ENCODE measurements at places on chromosomes 12 and 14. TPM values are rescaled to one million over a fixed set of nuclear protein-coding genes. Genes with fewer than 3 reads are reported as not detected.

DNA sequence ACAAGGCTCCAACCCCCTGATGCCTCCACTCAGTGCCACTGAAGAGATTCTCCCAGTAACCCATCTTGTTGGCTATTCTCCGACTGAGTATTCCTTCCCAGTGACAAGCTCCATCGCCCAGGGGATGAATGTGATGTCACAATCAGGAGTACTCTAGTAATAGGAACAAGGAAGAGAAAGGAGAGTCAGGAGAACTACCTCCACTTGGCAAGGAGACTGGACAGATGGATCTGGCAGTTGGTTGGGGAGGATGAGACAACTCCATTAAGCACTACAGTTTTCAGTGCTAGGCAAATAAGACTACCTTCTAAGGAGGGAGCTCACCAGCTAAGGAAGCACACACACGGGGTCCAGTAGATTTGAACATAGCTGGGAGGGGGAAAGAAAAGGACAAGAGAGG is 5.3 kb downstream of the RNF41 start:
- DNase-seq, result no peak

- DNase-seq, result no peak
Observed at GRCh38 chr14:100786131-100786530, 39.8 kb upstream of the MEG3 start.

SIX1 gene
- total RNA-seq, result 2.6 TPM

KRT3 gene
- total RNA-seq, result not detected

GPR162 gene
- total RNA-seq, result 3.1 TPM

DNA sequence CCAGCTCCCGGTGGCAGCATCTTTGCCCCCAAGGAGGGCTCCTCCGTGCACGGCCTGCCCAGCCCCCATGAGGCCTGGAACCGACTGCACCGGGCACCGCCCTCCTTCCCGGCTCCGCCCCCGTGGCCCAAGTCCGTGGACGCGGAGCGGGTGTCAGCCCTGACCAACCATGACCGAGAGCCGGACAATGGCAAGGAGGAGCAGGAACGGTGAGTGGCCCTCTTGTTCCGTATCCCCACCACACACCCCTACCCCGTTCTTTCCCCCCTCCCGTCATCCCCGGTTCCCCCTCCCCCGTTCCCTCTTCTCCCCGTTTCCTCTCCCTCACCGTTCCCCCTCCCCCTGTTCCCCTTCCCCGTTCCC is 28.3 kb downstream of the LRCOL1 start:
- DNase-seq, result no peak

DNA sequence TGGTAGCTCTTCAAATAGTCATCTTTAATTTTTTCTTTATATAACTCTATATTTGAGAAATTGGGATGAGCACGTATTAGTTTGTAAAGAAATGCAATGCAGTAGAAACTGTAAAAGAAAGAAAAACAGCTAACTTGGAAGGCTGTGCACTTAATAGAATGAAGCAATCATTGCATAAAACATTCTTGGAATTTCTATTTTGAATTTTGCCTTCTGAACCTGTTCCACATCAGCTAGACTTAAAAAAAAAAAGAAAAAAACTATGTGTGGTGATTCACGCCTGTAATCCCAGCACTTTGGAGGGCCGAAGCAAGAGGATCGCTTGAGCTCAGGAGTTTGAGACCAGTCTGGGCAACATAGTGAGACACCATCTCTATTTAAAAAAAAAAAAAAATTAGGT is 29.4 kb downstream of the SCN8A start:
- no peak for DNase-seq

SPTLC2 gene
- 22.6 TPM for total RNA-seq

TEAD4 gene
- total RNA-seq, result 62.6 TPM

DNA sequence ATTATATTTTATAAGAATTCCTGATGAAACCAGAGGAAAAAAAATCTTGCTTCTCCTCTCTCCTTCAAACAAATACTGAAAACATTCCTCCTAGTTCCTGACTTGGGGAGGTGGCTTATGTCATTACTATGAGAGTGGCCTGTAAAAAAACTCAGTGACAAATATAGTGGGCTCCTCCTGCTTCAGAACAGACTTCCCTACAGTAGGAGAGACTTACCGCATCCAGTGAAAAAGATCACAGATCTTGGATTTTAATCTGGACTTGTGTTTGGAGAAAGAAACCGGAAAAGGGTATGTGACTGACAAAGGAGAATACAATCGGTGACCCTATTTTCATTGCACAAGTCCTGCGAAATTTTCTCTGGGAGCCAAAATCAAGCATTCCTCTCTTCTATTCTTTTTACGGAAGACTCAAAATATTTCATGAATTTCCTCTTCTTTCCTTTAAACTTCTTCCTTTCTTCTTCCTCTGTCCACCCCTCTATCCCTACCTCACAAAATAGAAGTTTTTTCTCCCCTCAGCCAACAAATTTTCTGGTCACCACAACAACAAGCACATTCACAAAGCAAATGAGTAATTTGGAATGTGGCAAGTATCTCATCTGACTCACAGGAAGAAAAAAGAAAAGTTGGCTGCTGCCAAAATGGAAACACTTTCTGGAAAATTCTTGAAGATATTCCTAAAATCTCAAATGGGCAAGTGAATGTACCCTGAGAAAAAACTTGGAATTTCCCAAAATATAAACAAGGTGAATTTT is 185.1 kb upstream of the CDKN3 start:
- no peak for DNase-seq

C12orf54 gene
- total RNA-seq, result not detected

CBLN3 gene
- 4.2 TPM for total RNA-seq

DNA sequence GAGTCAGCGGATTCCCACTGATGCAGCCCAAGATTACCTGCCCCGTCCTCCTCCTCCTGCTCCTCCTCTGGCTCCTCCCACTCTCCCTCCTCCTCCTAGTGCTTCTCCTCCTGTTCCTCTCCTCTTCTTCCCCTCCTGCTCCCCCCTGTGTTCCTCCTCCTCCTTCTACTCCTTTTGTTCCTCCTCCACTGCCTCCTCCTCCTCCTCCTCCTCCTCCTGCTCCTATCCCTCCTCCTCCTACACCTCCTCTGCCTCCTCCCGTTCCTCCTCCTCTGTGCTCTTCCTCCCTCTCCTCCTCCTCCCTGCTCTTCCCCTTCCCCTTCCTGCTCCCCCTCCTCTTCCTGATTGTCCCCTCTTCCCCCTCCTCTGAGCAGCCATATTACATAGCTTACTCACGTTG is 141.3 kb downstream of the CACNA1C start:
- DNase-seq, result no peak

DNA sequence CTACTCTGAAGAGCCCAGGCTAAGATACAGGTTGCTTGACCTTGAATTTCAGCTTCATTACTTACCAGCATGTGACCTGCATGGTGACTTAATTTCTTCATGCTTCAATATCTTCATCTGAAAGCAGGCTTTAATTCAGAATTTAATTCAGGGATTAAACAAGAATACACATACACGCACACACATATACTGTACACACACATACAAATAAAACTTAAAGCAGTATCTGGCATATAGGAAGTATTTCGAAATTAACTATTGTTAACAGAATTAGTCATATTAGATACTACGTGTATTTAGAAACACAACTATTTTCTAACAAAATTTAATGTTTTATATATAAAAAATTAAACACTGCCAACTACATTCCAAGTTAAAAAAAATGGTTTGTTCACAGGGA is 640.3 kb downstream of the SLC6A15 start:
- no peak for DNase-seq

DNA sequence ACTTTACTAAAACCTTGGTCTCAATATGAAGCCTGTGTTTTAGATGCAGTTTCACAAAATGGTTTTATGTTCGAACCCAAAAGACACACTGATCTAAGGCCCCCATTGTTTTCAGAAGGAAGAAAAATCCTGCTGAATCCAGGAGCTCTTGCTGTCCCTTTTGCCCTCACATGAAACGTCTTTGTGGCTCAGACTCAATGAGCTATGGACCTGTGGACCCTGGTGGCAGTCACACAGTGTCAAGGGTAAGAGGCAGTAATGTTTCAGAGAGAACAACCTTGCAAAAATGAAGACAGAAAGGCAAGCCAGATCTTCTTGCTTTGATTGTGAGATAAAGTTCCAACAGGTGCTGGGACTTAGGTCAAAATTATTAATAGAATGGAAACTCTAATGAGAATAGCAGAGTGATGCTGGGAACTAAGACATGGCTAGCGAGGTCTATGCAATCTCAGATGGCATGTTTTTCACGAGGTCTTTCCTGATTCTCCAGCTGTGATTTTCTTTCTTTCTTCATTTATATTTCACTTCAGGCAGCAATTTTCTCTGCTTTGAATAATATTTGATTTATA is 164.9 kb upstream of the SLC38A2 start:
- no peak for DNase-seq

DNA sequence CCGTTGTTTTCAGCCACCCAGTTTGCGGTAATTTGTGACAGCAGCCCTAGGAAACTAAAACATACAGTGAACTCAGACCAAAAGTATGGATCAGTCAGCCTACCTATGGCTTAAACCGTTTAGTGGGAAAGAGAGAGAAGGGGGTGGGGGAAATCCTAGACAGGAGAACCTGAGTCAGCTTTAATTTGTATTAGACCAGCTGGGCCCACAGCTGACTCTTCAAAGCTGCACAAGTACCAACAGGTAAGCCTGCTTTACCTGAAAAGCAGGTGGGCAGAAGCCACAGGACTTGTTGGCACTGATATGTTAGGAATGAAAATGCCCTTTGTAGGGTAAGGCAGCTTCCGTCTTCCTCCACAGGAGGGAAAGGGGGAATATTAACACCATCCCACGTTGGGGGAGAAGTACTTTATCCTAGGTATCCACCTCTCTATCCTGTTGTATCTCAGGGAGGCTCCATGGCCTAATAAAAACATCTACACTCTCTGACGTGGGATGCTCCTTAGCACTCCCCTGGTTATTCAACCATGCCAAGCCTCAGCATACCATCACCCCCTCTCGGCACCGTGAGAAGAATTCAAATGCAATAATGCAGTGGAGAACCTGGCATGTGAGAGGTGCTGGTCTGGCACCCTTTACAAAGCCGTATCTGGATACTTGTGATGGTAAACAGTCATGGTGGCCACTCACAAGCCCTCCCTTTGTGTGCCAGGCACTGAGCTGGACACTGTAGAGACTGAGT is 70.3 kb downstream of the STON2 start:
- DNase-seq, result no peak

- no peak for DNase-seq
Observed at GRCh38 chr14:72701605-72702004, 192.3 kb downstream of the DPF3 start.

ANKRD33 gene
- not detected for total RNA-seq

Measured in thoracic aorta (tissue), 2 donors.